Kidney (tissue), 22 donors: ENCODE measurements at places on chromosomes 3 and 15. TPM values are rescaled to one million over a fixed set of nuclear protein-coding genes. Genes with fewer than 3 reads are reported as not detected.

DNA sequence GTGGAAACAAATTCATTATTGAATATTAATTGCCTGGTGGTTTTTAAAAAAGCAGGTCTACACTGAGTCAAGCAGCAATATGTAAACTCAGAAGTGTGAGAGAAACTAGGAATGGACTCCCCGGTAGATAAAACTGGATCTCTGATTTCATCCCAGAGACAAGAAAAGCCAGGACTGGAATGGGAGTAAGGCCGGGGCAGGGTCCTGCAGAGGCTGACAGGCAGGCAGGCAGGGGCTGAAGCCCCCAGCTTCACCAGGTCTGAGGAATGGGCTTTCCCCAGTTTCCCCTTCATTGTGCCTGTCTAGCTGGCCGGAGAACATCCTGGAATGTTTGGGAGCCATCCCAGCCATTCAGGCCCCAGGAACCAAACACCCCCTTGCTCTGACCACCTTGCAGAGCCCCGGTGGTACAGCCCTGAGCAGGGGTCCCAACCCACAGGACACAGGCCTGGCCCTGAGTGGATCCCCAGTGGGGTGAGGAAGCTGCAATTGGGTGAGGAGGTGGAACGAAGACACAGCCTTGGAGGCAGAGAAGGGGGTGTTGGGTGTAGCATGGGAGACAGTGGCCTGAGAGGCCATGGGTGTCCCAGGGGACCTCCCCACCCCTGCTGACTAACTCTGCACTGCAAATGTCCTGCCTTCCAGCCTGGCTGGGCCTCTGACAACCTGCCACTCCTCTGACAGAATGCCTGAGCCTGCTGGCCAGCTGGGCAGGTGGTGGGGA lies 31.7 kb upstream of the XYLB start:
- DNase-seq, result no peak

- no peak for DNase-seq
Observed at GRCh38 chr3:54514006-54514405, 391.7 kb downstream of the CACNA2D3 start.

Gene ROBO1
- total RNA-seq, result 22.1 TPM

DNA sequence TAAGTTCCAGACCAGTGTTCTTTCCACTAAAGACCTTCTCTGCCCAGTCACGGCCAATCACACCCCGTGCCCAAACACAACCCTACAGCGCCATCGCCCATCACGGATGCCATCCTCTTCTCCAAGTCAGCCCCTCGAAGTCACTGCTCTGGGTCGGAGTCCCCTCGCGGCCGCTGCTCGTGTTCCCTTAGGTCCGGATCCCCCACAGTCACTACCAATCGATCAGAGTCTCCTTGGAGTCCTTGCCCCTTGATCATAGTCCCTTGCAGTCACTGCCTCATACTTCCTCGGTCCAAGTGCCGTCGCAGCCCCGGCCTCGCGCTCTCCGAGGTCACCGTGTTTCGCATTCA lies 461 bp downstream of the PCYT1A start:
- DNase-seq, result no peak

Gene CADPS
- total RNA-seq, result 0.98 TPM

DNA sequence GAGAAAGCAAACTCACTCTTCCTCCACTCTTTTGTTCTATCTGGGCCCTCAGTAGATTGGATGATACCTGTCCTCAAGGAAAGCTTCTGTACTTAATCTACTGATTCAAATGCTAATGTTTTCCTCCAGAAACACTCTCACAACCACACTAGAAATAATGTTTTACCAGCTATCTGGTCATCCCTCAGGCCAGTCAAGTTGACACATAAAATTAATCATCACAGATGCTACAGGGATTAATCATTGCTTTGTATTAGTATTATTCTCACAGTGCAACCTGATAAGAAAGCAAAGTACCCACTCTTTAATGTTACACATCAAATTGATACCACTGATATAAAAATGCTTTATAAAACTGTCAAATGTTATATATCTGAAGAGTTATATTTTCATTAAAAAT lies 52.9 kb upstream of the ARL6 start:
- DNase-seq, result no peak

Gene PATL2
- 2.1 TPM for total RNA-seq

GRCh38 chr15:93852761-93853160 lies 378.6 kb upstream of the MCTP2 start:
- DNase-seq, result no peak

Gene TLR9
- total RNA-seq, result 0.94 TPM
